ENCODE measurements at places on chromosomes 11 and 22.

DNA sequence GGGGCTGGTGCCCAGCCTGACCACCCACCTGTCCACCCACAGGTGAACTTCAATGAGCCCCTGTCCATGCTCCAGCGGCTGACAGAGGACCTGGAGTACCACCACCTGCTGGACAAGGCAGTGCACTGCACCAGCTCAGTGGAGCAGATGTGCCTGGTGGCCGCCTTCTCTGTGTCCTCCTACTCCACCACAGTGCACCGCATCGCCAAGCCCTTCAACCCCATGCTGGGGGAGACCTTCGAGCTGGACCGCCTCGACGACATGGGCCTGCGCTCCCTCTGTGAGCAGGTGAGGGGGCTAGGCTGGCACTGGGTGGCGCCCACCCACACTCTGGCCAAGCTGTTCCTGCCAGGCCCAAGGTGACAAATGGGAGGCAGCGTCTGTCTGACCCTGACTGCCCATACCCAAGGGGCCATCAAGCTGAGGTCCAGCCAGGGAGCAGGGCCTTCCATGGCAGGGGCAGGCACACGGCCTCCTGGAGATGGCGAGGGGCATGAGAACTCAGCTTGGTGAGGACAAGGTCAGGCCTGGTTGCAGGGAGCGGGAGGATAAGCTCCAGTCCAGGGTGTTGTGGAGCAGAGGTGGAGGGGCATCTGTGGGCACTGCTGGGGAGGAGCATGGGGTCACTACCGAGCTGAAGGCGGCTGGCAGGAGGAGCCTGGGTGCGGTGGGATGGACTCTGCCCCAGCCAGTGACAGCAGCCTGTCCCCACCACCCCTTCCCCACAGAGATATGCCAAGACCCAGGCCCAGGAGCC is 77.7 kb downstream of the MORC2 start:
- DNase-seq, result no peak

DNA sequence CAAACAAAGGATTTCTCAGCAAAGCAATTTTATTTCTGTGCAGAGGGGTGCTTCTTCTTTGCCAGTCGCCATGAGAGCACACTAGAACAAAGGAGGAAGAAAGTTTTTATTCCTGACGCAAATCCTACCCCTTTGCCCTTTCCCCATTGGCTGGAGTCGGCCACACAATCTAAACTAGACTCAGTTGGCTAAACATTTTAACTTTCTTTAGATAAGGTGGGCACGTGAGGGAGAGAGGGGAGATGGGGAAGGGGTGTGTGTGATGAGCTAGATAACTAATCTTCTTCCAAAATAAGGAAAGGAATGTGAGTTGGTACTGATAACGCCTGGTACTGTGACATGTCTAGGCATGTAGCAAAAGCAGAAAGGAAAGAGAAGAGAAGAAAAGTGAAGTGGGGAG is 626 bp downstream of the TRIM22 start:
- no peak for DNase-seq

DNA sequence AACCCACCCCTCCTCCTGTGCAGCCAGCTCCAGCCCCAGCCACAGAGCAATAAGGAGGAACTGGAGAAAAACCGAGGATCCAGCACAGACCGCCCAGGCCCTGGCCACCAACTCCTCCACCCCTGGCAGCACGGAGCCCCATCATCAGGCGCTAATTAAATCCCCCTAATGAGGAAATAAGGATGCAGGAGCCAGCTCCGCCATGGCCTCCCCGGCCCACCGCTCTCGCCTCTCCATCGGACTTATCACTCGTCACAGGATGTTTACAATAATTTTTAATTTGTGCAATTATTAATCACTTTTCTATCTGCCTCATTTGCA is 42.6 kb downstream of the BUD13 start:
- no peak for DNase-seq

DNA sequence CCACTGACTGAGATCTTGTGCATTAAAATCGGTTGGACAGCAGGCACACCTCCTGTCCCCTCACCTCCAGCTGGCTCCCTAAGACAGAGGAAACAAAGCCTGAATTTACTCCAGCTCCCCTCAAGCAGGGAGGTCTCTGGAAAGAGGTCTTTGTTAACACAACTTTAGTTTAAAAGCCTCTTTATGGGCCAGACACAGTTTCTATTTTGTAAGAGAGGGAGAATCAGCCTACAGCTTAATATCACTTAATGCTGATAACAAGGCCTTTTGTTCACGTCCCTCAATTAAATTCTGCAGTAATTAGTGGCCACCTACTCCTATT is 36.3 kb downstream of the PLEKHA7 start:
- DNase-seq, result no peak

GRCh38 chr22:48856308-48856615 is 971.4 kb downstream of the BRD1 start:
- DNase-seq, result no peak

DNA sequence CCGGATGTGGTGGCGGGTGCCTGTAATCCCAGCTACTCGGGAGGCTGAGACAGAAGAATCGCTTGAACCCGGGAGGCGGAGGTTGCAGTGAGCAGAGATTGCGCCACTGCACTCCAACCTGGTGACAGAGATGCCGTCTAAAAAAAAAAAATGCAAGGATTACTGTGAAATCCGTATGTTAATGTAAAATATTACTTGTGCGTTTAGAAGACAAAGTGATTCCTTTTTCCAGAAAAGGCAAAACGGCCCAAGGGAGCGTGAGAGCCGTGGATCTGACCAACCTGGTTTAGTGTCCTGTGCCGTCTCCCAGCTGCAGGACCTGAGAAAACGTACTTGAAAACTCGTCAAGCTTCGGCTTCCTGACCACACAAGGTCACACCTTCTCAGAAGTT is 905 bp downstream of the HDHD5 start:
- no peak for DNase-seq

GRCh38 chr11:8098361-8098760 is 17.4 kb downstream of the TUB start:
- DNase-seq, result no peak

- DNase-seq, result no peak
These were observed at the start of gene VPREB1 for GRCh38 chr22:22244316-22245250. Gene VPREB1 (plus strand): TSS chr22:22244786. CDS start chr22:22244814, 28 bp downstream.

- DNase-seq, result no peak
These were observed 643.9 kb downstream of the BRD1 start for GRCh38 chr22:49183826-49184216.

GRCh38 chr22:25137577-25138525 is 61.8 kb upstream of the CRYBB3 start:
- no peak for DNase-seq

DNA sequence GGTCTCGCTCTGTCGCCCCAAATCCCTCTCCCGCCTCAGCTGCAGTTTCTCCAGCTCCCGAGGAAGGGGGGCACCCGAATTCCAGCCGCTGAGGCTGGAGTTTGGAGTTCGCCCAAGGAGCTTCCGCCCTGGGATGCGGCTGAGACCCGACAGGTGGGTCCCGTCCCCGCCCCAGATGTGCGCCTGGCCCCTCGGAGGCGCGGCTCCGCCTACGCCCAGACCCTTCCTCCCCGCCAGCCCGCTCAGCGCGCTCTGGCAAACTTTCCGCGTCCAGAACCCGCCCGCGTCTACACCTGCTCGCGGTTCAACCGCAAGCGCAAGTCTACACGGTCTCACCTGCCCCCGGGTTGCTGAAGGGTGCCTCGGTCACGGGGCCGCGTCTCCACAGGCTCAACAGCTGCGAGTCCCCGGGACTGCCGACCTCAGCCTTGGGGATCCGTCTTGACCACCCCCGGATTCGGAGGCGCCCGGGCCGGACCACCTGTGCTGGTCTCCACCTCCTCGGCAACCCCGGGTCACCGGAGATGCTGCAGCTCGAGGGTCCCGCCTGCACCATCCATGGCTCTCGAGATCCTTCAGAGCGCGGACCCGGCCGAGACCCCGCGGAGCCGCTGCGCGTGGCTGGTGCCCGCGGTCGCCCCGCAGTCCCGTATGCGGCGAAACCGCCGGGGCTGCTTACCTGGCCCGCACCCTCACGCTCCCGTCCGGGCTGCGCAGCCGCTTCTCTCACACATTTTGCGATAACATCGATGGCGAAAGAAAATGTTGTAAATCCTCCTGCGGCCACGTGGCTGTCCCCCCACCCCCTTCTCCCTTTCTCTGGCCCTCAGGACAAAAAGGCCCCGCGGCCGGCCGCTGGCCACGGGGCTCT is 63.6 kb downstream of the NFAM1 start:
- DNase-seq, result no peak

DNA sequence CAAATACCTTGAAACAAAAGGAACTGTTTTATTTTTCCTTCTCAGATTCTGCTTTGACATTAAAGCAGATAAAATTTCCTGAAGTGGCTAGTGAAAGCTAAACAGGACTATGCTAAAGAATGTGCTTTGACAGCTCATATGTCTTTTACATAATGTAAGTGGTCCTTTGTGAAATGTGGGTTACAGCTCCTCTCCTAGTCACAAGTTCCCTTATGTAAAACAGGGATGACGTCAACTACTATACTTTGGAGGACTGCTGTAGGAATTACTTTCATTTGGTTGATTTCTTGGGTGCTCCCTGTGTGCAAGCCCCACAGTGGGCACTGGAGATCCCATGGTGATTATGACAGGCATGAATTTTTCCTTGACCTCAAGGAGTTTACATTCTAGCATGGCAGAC is 216.6 kb upstream of the NARS2 start:
- DNase-seq, result no peak

DNA sequence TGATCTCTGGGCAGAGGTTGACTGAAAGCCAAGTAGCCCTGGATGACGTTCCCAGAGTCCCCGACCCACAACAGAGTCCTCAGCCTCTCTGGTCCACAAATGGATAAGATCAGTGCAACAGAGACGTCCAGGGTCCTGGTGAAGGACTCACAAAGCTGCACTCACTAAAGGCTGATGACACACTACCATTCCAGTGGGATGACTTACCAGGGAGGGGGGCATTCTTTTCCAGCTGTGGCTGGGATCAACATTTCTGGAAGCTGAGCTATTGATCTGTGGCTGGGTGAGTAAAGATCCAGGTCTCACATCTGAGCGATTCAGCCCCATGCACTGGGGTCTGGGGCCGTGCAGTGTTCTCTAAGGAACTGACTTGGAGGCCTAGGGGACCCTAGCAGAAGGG is 296.2 kb downstream of the NTM start:
- DNase-seq, result no peak

DNA sequence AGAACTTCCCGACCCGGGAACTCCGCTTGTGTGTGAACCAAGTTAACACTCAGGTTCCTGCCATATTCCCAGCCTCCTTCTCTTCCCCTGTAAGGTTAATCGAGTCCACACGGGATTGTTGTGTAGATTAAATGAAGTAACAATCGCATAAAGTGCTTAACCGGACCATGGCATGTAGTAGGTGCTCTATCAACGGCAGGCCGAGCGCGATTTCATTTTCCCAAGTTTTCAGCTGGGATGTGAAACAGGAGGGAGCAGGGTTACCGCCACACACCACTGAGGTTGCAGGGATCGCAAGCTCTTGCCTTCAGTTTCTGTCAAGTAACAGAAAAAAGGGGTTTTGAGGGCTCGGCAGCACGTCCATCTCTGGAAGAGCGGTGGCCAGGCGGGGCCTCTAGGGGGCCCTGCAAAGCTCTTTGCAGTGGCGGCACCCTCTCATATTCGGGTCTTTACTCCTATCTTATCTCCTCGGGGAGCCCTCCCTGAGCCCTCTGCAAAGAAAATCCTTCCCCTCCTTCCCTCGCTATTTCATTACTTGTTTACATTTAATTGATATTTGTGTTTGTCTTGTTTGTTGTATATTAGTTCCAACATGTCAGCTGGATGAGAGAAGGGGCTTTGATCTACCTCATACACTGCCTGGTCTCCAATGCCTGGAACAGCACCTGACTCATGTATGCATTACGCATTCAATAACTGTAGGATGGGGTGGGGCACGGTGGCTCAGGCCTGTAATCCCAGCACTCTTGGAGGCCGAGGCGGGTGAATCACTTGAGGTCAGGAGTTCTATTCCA is 816 bp upstream of the PLEKHA7 start:
- no peak for DNase-seq

DNA sequence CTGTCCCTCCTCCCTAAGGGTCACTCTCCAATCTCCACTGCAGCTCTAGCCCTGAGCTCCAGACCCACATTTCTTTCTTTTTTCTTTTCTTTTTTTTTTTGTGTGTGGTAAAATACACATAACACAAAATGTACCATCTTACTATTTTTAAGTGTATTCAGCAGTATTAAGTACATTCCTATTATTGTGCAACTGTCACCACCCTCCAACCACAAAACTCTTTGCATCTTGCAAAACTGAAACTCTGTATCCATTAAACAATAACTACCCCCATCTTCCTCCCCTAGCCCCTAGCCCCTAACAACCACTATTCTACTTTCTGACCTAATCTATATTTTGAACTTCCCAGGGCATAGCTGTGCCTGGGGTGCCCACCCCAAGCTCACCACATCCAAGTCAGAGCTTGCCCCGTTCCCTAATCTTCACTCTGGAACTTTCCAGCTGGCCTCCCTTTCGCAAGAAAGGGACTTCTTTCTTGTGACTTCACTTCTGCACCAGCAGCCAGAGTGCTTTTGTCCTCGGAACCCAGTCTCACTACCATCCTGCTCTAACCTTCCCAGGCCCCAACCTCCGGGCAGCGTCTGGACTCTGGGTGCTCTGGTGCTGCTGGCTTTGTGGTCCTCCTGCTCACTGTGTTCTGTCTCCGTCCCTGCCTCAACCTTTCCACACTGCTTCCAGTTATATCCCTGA is 30.7 kb downstream of the PARVG start:
- no peak for DNase-seq

GRCh38 chr11:61911701-61912529 is 5.5 kb downstream of the RAB3IL1 start:
- DNase-seq, result no peak

DNA sequence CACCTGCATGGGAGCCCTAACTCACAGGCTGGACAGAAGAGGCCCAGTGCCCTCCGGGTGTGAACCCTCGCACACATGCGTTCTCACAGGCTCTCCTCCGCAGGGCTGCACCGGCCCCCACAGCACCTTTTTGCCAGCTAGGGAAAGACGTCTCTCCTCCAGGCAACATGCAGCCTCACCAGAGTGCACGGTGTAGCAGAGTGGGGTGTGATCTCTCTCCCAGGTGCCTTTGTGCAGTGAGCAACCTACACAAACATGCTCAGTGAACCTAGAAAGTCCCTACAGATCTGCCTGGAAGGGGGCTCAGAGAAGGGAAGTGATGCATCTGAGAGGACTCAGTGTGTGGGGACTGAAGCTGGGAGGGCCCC is 3.7 kb upstream of the CARNS1 start:
- DNase-seq, result no peak

DNA sequence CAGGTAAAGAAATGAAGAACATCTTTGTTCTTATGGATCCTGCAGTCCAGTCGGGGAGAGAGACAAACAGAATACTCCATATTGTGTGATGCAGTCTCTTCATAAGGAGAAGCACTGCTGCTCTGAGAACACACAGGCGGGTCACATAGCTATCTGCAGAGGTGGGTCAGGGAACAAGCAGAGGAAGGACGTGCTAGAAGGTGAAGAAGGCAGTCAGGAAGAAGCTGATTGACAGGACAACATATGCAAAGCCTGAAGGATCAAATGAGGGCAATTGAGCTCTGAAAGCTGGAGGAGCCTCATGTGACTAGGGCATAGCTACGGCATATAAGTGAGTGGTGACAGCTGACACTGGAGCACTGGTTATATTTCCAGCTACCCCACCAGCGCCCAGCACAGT is 122.5 kb downstream of the OPCML start:
- DNase-seq, result no peak

All from GM06990 (cell line).